Stimulated activated CD8-positive, alpha-beta memory T cell treated with anti-CD3 and anti-CD28 coated beads, Interleukin-7, amount 100 ng/mL, for 1 hour (primary cell): ENCODE measurements at places on chromosomes 13 and 19.

GRCh38 chr19:2462635-2463421 is 6.1 kb upstream of the LMNB2 start:
- no peak for DNase-seq

DNA sequence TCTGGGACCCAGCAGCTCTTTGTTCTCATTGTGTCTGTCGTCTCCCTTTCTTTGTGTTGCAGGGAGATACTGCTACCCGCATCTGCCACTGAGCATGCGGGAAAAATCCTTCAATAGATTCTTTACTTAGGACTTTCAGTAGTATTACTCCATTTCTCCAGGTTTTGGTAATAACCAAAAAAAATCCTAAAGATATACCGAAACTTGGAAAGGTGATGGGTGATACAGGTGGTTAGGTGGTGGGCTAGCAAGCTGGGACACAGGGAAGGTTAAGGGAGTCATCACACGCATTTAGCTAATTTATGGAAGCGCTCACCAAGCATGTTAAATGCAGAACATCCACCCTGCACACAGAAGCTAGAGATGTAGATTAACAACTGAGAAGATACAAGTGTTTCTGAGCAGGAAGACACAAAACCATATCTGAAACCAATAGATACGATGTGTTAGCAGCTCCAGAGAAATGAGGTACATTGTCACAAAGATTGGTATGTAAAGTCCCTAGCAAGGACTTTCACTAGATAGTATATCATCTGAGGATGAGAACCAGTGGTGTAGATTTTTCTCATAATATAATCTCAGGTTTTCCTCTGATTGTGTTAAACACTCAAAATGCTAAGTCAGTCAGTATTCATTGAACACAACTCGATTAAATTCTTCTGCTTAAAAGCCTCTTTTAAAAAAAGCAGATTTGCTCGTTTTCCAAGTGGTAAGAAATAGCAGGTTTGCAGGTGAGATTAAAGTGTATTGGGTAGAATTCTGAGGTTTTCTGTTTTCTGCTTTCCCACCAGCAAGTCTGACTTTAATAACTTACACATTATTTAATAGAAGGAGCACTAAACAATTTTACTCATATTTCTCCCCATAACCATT is 1.2 kb upstream of the SLAIN1 start:
- no peak for DNase-seq

GRCh38 chr13:29901710-29902631 is 51.6 kb upstream of the UBL3 start:
- no peak for DNase-seq

GRCh38 chr19:48325265-48325910 is at the start of gene EMP3:
TSS of gene EMP3 (plus strand) at chr19:48325552. CDS start at chr19:48326845, 1,293 bp downstream.
- peak; percentile 55 for DNase-seq

DNA sequence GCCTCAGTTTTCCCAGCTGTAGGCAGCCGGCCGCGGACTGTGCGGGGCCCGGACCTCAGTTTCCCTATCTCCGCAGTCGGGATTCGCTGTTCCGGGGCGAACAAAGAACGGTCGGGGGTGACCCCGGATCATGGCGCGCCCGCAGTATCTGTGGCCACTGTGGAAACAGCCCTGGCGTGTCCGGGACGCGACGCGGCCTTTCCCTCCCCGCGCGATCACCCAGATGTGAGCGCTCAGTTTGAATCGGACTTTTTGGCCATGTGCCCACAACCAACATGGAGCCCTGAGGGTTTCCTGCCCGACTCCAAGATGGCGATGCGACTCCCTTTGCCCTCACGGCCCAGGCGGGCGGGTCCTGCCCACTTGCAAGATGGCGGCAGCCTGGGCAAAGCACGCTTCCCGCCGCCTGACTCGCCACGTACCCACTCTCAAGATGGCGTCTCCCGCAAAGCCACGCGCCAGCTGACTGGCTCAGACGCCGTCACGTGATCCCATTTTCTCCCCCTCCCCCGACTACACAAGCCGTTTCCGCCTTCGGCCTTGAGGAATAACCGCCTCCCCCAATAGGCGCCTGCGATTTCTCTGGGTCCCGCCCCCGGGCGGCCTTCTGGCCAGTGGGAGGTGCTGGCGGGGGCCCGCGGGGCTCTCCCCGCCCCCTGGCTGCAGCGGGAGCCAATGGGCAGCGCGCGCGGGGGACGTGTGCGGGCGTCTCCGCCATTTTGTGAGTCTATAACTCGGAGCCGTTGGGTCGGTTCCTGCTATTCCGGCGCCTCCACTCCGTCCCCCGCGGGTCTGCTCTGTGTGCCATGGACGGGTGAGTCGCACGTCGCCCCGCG is at the start of gene PTBP1:
Gene PTBP1, plus strand, starts transcription at position 761 of the 836 bp plus-strand sequence. Its CDS starts 46 bp downstream, at position 807.
- DNase-seq: peak; percentile 98

- no peak for DNase-seq
Measured at GRCh38 chr13:67515895-67516294, 285.8 kb upstream of the PCDH9 start.

- DNase-seq: no peak
Measured at GRCh38 chr13:71255633-71256032, 611.4 kb downstream of the DACH1 start.
